ENCODE measurements at places on chromosomes 13 and 19.

DNA sequence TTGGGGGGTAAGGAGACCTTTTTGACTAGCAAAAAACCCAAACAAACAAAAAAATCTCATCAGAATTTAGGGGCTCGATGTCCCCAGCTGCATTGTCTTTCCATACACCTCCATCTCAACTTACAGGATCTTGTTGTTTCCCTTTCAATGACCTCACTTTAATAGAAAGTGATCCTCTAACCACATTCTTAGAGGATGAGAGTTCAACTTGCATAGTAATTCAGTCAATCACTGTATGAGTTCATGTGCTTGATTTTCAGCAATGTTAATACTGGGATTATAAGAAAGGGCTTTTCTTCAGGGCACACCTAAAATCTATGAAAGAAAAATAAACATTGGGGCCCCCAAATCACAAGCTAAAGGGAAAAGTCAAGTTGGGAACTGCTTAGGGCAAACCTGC lies 1512.0 kb downstream of the SLITRK1 start:
- no peak for DNase-seq

DNA sequence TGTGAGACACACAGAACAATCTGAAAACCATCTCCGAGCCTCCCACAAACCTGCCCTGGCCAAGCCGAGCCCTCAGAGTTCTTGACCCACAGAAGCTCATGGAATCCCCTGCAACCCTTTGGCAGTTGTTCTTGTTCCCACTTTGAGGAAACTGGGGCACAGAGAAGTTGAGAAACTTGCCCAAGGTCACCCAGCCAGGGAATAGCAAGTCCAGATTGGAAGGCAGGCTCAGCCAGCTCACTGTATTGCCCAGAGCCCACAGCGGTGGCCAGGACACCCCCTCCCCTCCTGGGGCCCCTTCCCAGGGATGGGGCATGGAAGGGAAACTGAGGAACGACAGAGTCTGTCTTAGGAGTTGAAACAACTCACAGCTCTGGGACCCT lies 1.8 kb downstream of the ZSWIM4 start:
- no peak for DNase-seq

GRCh38 chr13:98386637-98387036 lies 190.3 kb downstream of the STK24 start:
- no peak for DNase-seq

DNA sequence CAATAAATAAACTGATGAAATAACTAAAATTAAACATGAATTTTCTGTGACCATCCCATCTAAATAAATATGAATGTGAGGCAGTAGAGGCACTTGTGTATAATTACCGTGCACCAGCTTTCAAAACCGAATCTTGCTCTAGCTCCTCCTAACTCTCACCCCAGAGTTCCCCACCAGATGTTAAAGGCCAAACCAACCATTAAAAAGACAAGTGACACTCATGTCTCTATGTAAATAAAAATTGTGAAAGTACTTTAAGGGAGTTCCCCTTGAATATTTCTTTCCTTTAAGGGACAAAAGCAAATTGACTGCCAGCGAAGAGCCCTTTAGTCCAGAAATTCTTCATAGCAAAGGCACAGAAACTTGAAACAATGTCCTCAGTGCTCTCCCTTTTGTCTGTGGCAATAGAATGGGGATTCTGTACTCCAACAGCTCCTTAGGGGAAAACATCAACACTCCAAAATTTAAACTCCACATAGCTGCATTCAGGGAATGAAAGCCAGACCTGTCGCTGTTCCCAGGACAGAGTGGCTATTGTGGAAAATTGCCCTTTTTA lies 101.7 kb upstream of the SOX21 start:
- no peak for DNase-seq

DNA sequence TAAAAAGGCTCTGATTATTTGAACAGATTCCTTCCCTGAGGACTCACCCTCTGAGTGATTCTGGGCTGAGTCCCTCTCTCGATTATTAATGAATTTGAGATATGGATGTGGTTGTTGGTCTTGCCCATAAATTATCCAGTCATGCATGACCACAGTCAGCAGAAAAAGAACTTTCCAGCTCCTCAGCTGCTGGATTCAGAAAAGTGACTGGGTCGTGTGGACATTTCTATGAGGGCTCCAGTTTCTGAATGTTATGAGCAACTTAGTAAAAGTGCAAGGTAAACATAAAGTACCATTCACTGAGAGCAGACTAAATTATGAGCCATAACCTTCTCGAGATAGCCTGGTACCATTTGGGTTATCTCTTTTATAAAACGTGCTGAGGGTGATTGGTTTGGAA lies 100.1 kb upstream of the CLDN10 start:
- DNase-seq = no peak

GRCh38 chr19:47891622-47891922 lies 5.5 kb upstream of the SULT2A1 start:
- DNase-seq = no peak

DNA sequence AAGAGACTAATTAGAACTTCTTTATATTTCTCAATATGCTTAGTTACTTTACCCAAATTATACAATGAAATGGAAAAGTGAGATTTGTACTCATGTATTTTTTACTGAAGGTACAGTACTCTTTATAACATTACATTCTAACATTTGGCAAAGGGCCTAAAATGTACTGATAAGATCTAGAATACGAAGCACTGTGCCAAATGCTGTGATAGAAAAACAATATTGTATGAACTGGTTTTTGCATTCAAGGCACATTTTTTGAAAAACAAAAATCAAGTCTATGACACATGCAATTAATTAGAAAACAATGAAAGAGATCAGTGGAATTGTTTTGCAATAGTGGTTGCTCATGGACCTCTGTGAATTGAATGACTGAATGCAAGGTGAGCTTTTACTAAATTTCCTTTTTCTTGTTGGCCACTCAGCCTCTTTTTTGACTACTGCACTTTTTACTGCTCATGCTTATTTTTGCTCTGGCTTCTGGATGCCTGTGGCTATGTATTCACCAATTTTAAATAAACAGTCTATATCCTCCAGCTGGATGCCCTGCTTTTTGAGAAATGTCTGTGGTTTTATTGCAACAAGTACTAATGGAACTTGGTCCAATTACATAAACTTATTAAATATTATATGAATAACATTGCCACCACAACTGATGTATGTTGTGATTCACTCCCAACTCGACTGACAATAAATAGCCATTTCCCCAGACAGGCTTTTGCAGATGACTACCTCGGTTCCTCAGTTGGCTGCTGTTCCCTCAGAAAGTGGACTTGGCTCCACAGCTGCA lies 41.4 kb upstream of the OBI1 start:
- no peak for DNase-seq

DNA sequence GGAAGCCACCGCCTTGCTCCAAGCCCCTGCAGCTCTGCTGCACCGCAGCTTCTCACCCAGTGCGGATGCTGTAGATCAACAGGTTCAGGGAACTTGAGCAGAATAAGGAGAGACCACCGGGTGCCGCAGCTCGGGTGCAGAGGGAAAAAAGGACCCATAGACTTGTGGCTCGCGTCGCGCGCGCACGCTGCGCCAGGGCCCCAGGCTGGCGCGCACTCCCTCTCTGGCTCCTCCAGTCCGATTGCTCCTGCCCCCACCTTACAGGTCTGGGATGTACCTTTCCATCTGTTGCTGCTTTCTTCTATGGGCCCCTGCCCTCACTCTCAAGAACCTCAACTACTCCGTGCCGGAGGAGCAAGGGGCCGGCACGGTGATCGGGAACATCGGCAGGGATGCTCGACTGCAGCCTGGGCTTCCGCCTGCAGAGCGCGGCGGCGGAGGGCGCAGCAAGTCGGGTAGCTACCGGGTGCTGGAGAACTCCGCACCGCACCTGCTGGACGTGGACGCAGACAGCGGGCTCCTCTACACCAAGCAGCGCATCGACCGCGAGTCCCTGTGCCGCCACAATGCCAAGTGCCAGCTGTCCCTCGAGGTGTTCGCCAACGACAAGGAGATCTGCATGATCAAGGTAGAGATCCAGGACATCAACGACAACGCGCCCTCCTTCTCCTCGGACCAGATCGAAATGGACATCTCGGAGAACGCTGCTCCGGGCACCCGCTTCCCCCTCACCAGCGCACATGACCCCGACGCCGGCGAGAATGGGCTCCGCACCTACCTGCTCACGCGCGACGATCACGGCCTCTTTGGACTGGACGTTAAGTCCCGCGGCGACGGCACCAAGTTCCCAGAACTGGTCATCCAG lies 964 bp downstream of the PCDH17 start:
- no peak for DNase-seq

DNA sequence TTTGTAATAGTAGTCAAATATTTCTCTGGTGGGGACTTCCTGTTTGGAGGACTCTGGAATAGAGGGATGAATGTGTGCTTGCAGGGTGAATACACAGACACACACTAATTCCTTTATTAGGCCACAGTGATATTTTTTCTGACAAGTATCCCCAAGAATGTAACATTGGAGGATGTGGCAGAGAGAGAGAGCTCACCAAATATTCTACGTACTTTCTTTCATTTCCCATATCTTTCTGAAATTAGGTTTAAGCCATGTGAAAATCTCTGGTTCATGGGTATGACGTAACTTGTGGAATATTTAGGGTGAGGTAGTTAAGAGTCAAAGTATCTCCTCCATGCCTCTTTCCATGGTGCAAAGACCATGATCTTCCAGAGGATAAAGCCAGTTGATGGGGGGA lies 463.4 kb downstream of the DIAPH3 start:
- DNase-seq = no peak

- DNase-seq = peak; percentile 56
These were observed 297.3 kb downstream of the ZNF536 start for GRCh38 chr19:30669329-30670010.

- DNase-seq = peak; percentile 40
These were observed 8.9 kb downstream of the RTBDN start for GRCh38 chr19:12825254-12826131.

DNA sequence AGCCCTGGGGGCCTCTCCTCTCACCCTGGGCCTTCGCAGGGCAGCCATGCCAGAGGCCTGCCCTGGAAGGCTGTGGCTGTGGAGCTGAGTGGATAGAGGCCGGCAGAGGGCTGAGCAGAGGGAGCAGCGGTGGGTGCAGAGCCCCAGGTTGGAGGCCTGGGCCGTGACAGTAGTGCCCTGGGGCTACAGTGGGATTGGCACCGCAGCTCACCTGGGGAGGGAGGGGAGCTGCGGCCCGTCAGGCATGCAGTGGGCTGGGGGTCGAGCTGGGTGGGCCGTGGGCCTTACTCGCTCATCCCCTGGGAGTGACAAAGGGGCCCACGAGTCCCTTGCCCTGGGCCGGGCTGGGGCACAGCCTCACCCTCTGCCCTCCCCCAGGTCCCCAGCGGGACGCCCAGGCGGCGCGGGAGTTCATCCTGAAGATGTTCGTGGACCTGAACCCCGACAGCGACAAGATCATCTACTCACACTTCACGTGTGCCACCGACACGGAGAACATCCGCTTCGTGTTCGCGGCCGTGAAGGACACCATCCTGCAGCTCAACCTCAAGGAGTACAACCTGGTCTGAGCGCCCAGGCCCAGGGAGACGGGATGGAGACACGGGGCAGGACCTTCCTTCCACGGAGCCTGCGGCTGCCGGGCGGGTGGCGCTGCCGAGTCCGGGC lies 15.1 kb upstream of the GNA15 start:
- no peak for DNase-seq

GRCh38 chr13:62251734-62252133 lies 836.1 kb upstream of the PCDH20 start:
- DNase-seq = no peak

DNA sequence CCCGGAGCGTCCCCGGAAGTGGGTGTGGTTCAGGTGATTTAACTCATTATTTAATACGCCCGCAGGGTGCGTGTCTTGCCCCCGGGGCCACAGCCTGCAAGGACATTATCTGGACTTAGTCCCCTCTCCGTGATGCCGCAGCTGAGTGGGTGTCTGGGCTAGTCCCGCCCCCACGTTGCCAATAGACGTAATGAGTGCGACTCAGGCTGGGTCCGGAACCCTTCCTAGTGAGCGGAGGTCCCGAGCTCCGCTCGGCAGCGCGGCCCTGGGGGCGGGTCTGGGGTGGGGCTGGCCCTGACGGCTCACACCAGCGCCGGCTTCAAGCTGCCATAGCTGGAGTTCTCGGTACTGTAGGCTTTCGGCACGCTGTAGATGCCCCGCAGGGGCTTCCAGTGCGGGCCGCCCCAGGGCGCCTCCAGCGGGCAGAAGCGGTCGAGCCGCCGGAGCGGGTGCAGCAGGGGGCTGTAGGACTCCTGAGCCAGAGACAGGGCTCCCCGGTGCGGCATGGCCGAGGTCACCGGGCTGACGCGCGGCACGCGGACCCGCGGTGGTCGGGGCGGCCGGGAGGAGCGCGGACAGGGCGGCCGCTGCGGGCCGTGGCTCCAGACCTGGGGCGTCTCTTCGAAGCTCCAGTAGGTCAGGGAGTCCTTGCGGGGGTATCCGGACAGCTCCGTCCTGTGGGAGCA lies 918 bp upstream of the LHB start:
- peak; percentile 71 for DNase-seq

DNA sequence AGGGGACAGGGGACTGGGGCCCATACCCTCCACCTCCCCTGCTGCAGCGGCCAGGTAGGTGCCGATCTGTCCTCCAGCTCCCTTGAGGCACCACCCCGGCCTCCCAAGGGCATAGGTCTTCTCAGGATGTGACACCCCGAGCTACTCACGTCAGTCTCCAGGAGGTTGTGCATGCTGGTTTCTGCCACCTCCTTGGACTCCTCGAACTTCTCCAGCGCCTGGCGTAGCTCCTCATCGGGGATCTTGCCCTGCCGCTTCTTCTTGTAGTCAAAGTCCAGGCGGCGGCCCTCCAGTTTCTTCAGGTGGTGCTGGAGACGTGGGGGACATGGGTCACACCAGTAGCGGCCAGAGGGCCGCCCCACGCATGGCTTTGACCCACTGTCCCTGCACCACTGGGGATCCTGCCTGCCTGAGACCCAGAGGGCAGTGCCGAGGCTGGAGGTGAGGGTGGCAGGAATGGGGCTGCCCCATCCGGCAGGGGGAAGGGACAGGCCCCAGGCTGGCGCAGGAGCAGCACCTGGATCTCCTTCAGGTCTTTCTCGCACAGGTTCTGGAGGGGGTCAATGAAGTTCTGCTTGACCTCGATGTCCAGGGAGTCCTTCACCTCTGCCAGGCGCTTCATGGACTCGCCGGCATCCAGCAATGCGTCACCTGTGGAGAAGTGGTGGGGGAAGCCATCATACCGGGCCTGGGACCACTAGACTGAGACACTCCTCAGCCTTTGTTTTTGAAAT lies 20.4 kb downstream of the MPND start:
- no peak for DNase-seq

DNA sequence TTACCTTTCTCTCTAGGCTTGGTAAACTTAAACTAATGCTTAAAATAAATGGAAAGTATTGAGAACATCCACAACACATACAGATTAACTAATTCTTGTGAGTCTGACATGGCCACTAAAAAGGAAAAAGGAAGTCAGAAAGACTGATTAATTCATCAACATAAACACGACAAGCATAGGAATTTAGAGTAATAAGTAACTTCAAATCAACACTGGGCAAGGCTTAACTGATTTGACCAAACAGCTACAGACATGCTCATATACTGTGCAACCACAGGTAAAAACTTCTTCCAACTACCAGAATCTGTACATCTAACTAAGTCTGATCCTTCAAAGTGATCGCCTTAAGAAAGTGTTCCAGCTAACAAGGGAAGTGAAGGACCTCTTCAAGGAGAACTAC lies 20.5 kb downstream of the UGGT2 start:
- DNase-seq = no peak

- no peak for DNase-seq
These were observed 291.0 kb downstream of the DLEU7 start for GRCh38 chr13:50552424-50552966.
